Bronchial epithelial cell (primary cell): ENCODE measurements at places on chromosomes 6 and 20.

GRCh38 chr6:12196326-12196936 lies 93.7 kb upstream of the EDN1 start:
- DNase-seq, result peak; percentile 66

DNA sequence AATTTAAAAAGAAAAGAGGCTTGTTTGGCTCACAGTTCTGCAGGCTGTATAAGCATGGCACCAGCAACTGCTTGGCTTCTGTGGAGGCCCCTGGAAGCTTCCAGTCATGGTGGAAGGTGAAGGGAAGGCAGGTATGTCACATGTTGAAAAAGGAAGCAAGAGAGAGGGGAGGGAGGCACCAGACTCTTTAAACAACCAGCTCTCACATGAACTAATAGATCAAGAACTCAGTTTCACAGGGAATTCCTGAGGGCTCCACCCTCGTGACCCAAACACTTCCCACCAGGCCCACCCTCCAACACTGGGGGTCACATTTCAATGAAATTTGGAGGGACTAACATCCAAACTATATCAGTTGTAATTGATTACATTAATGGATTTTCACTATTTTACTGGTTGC lies 127.9 kb upstream of the MLIP start:
- DNase-seq, result peak; percentile 39

GRCh38 chr20:5364997-5365597 lies 48.3 kb upstream of the PROKR2 start:
- DNase-seq, result no peak

DNA sequence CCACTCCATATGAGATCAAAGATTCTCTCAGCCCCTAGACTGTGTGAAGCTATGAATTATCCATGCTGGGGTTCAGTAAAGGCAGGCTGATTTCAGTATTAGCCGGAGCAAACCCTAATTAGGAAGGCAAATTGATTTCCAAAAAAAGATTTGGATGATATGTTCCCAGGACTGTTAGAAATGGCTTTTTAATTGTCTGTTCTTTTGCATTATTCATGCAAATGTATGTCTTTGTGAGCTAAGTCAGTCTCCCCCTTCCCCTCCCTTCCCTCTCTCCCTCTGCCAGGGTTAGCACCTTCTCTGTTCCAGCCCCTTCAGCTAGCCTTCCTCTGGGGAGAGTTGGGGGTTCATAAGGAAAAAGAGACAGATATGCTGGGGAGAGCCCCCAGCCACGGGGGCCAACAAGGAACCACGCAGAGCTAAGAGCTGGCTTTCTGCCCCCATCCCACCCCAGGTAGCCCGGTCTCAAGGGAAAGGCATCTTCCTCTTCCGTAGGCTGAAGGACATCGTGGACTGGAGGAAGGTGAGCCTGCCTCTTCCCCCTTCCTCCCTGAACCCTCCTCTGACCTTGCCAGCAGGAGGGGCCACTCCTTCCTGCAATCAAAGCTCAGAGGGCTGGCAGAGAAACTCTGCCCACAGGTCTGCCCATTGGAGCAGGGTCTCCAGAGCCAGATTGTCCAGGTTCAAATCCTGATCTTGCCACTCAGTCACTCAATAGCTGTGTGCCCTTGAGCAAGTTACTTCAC lies 32.3 kb downstream of the PDRG1 start:
- DNase-seq, result no peak

GRCh38 chr20:25547063-25547462 lies 38.3 kb downstream of the NINL start:
- no peak for DNase-seq

DNA sequence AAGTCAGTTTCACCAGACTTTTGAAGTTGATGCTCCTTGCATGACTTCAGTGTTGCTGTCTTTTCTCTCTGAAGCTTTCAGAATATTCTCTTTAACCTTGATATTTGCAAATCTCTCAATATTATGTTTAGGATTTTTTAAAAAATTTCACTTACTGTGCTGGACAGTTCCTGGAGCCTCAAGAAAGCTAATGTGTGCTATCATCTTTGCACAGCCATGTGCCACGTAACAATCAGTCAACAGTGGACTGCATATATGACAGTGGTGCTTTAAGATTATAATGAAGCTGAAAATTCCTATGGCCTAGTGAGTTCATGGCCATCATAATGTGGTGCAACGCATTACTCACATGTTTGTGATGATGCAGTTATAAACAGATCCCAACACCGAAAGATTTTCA lies 59.1 kb upstream of the OGFRL1 start:
- DNase-seq, result no peak

- DNase-seq, result peak; percentile 18
Observed at GRCh38 chr6:33851959-33852358, 48.2 kb upstream of the MLN start.

DNA sequence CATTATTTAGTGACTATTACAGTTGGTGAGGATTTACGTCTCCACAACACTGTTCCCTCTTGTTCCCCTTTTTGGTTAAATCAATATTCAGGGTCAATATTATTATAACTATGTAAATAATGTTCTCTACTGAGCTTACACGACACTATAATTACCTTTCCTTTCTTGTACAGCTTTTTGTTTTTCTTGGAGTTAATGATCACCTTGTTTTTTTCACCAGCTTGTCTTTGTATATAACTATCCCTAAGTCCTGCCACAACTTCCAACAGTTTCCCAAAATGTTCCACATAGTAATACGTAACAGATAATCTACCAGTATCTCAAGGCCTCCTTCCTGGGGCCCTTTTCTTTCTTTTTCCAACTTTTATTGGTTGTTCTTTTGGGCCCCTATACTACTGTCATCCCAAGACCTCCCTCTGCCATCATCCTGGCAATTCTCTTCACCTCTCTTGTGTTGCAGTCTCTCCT lies 142.0 kb upstream of the SOX4 start:
- DNase-seq, result no peak

DNA sequence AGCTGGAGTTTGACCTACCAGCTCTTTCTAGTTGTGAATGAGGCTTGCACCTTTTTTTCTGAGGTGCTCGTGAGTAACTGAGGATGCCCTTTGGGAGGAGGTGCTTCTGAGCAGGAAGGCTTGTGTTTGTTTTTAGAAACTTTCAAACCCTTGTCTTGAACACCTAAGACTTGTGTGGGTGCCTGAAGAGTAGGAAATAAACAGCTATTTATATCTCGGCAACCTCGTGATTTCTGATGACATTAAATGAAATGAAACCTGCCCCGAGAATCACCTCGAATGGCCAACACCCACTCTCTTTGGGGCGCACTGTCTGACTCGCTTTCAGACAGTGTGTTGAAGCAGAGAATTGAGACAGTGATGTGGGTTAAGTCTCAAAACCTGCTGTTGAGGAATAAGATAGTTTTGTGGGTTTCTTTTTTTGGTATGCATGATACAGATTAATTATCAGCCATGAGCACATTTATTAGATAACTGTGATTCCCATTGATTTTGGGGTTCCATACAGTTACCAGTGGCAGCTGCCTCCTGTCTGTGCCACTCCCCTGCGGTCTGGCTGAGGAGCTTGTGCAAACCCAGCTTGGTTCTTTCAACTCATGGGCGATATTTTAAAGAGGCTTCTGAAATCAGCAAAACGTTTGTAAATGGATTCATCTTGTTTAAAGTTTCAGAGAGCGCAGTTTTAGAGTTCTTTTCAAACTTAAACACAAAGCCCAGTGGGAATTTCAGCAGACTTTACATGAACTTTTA lies 8.4 kb downstream of the IRF4 start:
- DNase-seq, result no peak

- DNase-seq, result no peak
Observed at GRCh38 chr6:136359851-136360250, 70.2 kb upstream of the BCLAF1 start.

DNA sequence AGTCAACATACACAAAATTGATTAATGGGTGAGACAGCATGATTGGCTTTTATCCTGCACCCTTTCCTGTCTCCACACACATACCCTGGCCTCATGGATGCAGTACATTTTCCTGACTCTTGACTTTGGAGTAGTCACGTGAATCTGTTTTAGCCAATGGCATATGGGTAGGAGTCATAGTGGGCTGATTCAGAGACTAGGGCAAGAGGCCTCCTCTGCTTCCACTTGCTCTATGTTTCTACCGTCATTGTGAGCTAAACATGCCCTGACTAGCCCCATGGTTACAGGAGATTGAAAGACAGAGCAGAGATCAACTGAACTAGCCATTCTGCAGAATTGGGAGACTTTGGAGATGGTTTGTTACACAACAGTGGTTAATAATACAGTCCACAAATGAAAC lies 850.0 kb downstream of the DHX35 start:
- peak; percentile 98 for DNase-seq

- DNase-seq, result no peak
Observed at GRCh38 chr20:56987986-56988385, 278.5 kb downstream of the BMP7 start.

DNA sequence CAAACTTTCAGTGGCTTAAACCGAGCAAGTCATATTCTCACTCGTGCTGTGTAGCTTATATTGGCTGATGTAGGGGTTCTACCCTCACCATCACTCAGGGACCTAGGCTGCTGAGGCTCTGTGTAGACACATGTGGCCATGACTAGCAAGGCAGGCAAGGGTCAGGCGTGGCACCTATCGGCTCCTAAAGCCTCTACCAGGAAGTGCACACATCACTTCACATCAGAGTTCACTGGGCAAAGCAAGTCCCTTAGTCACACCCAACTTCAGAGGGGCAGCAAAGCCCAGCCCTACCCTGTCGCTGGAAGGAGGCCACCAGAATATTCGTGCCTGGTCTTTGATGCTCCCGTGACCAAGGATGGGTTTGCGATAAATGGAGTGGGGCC lies 42.9 kb downstream of the PPP1R14C start:
- DNase-seq, result no peak

DNA sequence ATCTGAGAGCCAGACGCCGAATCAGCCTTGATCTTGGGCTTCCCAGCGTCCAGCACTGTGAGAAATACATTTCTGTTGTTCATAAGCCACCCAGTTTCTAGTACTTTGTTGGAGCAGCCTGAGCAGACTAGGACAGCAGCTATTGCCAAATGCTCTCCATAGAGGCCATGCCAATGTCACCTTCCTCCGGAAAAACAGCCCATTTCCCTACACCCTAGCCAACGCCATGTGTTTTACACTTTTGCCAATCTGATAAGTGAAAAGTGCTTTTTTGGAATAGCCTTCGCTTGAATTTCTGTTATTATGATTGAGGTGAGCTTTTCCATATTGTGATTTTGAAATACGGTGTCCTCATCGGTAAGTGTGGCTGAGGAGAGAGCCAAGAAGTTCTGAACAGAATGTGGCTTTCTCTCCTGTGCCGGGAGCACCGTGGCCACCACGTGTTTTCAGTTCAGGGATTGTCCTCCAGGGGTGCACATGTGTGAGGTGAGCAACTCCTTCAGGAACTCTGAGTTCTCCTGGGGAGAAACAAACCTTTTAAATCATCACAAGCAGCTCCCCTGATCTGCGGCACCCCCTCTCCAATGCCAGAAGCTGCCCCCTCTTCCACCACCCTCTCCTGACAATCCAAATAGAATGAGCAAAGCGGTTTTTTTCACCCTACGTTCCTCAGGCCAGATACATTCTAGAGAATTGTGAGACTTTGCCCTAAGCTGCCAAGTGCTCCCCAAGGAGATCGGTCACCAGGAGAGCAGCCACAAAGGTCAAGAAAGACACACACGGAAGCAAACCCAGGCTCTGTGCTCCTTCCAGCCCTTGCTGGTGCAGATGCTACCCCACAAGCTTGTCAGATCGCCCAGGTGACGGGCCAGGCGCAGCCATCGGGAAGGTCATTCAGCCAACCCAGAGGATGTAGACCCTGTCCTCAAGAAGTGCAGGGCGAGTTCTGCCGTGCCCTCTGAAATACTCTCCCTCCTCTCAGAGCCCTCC lies 36.0 kb downstream of the TAF8 start:
- no peak for DNase-seq

DNA sequence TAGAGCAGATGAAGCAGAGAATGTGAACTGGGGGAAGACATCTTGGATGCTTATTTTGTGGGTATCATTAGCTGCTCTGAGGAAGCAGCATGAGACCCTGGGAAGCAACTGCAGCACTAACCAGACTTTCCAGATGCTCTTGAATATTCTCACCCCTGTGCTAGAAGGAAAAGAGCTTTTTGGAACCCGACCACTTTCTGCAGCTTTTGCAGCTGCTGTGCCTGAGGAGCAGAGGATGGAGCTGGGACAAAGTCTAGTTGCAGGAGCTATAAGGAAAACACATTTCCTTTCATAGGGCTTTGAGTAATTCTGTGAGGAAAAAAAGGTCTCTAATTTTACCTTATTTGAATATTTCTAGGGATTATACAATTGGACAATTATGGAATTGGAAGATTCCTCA lies 369.7 kb downstream of the CD109 start:
- DNase-seq, result no peak
